ENCODE measurements at places on chromosomes 4 and X.

- DNase-seq: no peak
These were observed 52.1 kb upstream of the RHOH start for GRCh38 chr4:40144716-40145115.

DNA sequence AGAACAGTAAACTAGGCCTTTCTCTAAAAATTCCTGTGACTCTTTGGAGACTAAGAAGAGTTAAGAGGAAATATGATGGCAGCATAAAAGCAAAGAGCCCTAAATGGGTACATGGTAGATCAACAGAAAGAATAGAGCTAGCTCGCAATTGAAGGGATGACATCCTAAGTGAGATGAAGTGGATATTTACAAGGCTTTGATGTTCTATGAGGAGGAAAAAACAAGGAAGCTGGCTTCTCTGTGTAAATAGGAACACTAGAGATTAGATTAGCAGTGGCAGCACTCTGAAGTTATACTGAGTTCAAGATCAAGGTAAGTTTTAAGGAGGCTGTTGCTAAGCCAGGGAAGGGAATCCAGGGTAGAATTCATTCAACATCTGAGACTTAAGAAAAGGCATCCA is 73.1 kb upstream of the MBNL3 start:
- no peak for DNase-seq

DNA sequence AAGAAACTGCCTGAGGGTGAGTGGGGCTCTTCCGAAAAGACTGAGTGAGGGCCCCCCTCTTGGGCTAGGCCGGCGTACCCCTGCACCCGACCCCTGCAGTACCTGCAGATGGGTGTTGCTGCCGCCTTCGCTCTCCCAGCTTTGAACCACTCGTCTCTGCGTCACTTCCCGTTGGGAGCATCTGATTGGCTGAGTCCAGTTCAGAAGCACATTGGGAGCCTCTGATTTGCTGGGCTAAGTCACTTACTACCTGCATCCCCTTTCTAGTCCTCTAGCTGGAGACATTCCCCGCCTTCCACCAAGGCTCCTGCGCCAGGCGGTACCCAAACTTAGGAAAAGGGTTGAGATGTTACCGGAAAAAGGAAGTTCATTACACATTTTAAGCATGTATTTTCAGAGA is 20.4 kb upstream of the WWC2 start:
- no peak for DNase-seq

DNA sequence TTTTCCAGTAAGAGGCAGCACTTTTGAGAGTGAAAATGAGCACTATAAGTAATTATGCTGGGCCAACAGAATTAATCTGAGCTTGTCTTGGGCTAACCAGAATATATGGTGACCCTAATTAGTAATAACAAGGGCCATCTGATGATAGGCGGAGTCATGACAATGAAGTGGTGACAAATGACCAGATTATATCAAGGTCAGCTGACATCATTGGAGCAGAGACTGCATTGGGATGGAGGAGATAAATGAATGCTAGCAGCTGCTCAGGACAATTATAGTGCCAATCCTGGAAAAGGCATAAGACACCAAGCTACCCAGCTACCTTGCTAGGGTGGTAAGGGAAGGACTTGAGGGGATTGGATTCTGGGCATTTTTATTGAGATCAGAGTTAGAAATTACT is 1548.7 kb downstream of the RPA4 start:
- DNase-seq: no peak

GRCh38 chr4:88104902-88105610 is 53.4 kb downstream of the ABCG2 start:
- no peak for DNase-seq

- DNase-seq: no peak
These were observed 45.1 kb upstream of the WDR17 start for GRCh38 chr4:176020481-176021085.

DNA sequence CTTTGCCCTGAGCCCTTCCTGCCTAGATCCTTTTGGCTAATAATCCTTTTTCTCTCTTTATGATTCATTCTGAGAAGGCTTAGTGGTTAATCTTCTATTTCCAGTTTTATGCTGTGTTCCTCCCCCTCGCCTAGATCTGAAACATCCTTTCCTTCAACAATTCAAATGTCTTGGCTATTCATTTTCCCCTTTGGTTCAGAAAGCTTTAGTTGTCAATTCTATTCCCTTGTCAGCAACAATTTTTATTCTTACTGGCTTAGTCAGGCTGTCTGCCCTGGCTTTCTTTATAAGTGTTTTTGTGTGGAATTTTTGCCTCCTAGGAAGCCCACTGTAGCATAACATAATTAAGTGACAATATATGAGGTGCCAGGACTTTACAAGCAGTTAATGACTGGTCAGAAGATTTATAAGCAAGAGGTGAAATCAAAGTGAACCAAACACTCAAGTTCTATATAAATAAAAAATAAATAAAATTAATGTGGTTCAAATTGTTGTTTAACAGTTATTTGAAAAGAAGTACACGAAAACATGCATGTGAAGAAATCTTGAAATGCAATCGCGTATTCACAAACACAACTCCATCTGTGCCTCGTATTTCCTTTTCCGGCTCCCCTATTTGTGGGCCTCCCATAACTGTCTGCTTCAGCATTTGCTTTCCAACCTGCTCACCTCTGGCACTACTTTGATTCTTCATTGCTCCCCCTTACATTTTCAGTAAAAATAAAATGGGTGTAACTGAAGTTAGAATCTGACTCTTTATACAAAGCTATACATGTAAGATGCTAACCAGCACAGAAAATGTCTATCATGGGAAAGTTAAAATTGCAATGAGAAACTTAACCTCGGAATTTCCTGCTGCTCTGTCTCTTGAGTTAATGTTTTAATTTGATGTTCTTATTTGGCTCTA is 235.4 kb downstream of the SPRY1 start:
- no peak for DNase-seq

DNA sequence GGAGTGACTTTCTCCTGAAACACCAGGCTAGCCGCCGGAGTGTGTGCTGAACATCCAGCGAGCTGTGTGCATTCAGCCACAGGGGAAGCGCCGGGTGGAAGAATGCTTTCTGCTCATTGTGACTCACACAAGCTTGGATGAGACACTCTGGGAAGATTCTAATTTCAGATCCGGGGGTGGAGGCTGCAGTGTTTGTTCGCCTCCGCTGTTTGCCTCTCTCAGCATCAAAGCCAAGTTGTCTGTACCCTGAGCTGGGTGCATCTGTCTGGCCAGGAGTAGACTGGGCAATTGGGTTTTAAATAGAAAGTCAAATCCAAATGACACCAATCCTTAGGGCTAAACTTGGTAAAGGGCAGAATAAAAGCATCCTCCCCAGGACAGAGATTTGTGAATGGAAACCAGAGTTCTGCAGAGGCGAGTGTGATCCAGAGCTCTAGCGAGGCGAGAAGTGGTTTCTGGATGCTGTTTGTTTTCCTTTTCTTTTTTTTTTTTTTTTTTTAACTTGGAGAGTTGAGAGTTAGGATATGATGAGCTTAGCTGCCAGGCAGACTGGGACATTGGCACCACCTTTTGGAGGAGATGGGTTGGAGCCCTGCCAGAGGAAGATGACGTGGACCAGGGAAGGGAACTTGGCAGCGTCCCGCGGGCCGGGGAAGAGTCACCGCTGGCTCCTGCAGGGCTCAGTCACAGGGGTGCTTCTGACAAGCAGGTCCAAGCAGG is 196.0 kb upstream of the PSAPL1 start:
- DNase-seq: no peak

GRCh38 chrX:129654652-129655546 is at the start of gene APLN:
Gene APLN (minus strand): TSS chrX:129654956. CDS start chrX:129654630, 326 bp downstream.
- DNase-seq: no peak

- no peak for DNase-seq
These were observed 1.8 kb downstream of the L1CAM start for GRCh38 chrX:153884136-153884535.

GRCh38 chrX:72308566-72309296 is 3.0 kb upstream of the CITED1 start:
- peak; percentile 65 for DNase-seq

GRCh38 chr4:30720661-30721184 is 554 bp downstream of the PCDH7 start:
- no peak for DNase-seq

DNA sequence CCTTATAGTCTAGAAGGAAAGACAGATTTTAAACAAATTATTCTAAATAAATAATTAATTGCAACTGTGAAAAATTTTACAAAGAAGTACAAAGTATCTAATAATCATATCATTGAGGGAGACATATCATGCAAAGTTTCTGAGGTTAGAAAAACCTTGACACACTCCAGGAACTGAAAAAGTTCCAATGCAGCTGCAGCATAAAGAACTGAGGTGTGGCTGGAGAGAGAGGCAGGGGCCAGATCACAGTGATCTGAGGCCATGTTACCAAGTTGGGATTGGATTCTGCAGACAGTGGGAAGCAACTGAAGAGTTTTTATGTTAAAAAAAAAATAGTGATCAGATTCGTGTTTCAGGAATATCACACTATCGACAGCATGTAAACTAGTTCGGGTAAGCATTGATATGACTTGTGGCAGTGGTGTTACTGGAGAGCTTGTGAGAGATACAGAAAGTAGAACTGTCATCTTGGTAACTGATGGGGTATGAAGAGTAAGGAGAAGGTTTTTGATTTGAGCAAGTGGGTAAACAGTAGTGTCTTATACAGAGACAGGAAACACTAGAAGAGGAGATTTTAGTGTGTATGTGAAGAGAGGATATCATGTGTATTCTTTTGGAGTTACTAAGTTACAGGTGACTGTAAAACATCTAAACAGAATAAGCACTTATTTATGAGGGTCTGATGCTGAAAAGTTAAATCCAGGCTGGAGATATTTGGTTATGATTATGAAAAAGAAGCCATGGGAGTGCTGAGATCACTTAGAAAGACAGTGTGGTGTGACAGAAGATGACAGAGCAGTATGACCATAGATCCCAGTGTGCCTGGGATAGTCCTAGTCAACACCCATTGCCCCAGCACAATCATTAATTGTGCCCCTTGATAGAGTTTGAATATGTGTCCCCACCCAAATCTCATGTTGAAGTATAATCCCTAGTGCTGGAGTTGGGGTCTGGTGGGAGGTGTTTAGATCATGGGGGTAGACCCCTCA is 15.6 kb upstream of the SPRY1 start:
- no peak for DNase-seq

DNA sequence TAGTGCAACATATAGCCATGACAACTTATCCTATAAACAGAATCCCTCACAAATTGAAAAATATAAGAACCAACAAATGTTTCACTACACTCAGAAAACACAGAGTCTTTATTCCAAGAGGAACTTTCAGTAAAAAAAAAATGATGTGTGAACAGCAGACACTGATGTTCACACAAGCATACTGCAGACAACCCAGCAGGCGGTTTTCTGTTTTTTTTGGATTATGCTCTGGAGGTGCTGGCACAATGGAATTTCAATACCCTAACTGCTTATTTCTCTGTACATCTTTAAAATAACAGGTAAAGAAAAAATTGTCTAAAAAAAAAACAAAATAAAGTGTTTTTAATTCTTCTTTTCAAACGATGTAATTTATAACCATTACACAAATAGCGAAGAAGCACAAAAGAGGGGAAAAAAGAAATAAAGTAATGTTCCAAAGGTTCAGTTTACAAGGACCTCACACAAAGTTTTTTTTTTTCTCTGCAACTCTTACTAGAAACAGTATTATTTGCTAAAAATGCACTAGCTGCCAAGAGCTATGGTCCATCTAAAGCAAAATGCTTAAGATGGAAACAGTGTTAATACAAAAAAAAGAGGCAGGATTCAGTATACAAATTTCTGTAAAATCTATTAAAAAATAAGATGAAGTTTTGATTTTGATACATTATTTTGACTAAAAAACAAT is 55.3 kb downstream of the ANAPC10 start:
- no peak for DNase-seq

DNA sequence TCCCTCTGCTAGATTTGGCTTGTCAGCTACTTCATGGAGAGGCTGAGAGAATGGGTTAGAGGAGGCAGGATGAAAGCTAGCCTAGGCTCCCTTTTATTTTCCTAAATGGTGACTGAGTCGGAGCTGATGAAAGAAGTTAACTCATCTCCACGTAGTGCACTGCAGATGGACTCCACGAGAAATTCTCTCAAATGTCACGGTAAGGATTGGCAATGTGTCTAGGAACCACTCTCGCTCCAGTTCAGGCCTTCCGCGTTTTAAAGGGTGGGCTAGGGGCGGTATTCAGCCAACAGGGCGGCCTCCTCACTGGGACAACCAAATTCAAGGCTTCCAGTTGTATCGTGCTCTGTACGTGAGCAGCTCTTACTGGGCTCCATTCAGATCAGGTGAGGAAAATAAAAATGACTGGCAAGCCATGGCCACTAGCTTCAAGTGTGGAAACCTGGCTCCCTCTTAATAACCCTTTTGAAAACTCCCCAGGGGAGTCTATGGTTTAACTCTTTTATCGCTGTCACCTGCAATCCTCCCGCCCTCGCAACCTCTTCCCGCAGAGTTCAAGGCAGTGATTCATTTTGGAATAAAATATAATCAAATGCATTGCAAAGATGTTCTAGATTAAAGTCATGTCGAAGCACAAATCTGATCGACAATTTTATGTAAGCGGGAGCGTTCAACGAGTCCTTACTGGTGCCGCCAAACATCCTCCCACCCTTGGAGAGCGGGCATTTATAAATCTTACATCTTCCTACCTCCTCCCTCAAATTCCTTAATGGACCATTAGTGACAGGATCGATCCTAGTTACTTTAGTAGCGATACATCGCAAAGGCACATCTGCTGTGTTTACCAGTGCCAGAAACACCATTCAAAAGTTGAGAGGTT is 1.2 kb downstream of the SPOCK3 start:
- no peak for DNase-seq

GRCh38 chr4:83561381-83561780 is 25.5 kb downstream of the GPAT3 start:
- peak; percentile 46 for DNase-seq

All from hematopoietic multipotent progenitor cell treated with erythropoietin and hydrocortisone succinate and interleukin-3 and kit ligand, for 8 days (in vitro differentiated cells).